ENCODE measurements at places on chromosomes 5 and 9. TPM values are rescaled to one million over a fixed set of nuclear protein-coding genes. Genes with fewer than 3 reads are reported as not detected.

DNA sequence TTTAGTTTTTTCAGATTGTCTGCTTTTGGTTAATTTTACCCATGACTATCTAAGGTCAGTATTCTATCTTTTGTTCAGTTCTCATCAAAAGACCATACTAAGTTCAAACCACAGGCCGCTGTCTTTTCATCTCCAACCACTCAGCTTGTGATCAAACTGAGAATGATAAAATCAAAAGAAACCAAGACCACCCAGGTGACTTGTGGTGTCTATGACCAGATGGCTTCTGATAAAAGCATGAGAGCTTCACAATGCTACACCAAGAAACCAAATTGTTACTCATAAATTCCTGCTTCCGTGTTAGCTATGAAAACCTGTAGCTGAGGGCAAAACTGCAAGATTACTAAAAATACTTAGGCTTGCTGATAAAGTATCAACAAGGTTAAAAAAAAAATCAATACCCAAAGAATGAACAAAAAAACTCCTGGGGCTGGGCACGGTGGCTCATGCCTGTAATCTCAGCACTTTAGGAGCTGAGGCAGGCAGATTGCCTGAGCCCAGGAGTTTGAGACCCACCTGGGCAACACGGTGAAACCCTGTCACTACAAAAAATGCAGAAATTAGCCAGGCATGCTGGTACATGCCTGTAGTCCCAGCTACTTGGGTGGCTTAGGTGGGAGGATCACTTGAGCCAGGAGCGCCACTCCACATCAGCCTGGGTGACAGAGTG is 25.8 kb upstream of the GPX8 start:
- no peak for DNase-seq

FBLL1 gene
- total RNA-seq = 0.43 TPM

NRG2 gene
- 1.8 TPM for total RNA-seq

CEP120 gene
- total RNA-seq = 11.1 TPM

SPATA6L gene
- 0.15 TPM for total RNA-seq
